EL (cell line): ENCODE measurements at places on chromosomes 3 and 15.

- no peak for DNase-seq
These were observed 29.7 kb downstream of the PLXND1 start for GRCh38 chr3:129576514-129577352.

GRCh38 chr3:62361824-62362223, 11.5 kb downstream of the FEZF2 start:
- DNase-seq, result no peak

DNA sequence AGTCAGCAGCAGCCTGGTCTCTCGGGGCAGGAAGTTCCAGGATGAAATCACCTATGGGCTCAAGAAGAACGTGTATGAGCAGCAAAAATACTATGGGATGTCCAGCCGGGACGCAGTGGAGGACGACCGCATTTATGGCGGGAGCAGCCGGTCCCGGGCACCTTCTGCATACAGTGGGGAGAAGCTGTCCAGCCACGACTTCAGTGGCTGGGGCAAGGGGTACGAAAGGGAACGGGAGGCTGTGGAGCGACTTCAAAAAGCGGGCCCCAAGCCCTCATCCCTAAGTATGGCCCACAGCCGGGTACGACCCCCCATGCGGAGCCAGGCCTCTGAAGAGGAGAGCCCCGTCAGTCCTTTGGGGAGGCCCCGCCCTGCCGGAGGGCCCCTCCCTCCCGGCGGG, 12.1 kb upstream of the APEH start:
- no peak for DNase-seq

DNA sequence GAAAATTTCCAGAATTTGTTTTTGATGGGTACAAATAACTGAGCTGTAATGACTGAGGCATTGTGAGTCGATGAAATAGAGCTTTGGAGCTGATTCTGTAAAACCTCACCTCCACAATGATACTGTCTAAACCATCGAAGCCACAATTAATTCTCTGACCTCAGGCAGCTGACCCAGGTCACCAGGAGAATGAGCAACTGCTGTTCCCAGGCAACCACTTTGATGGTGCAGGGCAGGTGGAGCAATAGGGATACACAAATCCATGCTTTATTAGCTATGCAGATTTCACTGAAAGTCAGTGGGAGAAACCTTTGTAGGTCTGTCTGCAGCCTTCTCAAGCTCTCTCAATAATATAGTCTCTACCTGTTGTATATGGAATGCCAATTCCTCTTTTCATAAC, 204.4 kb downstream of the RYR3 start:
- no peak for DNase-seq

GRCh38 chr3:30282154-30282696, 324.2 kb upstream of the TGFBR2 start:
- peak; percentile 93 for DNase-seq

DNA sequence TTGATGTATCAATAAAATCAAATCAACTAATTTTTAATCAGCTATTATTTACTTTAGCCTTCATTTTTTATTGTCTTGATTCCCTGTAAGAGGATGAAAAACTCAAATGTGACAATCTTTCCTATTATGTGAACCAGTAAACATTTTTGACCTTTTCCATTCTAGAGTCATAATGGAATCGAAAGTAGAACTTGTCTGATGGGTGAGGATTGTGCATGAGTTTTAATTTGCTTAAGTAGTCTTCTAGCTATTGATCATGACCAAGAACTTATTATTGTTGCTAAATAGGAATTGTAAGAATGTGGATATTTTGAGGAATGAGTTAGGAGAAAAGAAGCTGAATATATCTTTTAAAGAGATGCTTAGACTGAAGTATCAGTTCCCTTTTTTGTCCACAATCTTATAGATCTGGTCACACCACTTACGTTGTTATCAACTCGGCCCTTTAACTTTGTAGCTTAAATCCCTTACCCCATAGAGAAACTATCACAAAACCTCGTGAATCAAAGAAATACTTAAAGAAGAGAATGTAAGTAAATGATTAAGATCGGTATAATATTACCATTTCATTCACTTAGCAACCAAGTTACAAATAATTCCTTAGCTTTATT, 147.3 kb downstream of the TP63 start:
- no peak for DNase-seq

DNA sequence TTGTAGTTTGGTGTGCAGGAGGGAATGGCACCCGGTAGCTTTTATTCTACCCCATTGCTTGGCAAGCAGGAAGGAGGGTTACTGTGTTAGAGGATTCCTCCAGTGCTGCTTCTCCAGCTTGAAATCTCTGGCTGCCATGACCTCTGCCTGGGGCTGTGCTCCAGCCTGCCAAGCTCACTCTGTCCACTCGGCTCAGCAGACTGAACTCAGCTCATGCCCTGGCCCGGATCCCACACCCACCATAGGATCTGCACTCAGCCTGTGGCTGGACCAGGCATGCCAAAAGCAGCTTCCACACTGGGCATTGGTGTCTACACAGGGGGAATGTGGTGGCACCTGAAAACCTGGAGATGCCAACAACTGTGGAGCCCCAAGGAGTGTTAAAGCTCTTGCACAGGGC, 26.3 kb downstream of the CLDN16 start:
- no peak for DNase-seq

- peak; percentile 18 for DNase-seq
These were observed 302.0 kb downstream of the DIPK2A start for GRCh38 chr3:144273601-144274000.

DNA sequence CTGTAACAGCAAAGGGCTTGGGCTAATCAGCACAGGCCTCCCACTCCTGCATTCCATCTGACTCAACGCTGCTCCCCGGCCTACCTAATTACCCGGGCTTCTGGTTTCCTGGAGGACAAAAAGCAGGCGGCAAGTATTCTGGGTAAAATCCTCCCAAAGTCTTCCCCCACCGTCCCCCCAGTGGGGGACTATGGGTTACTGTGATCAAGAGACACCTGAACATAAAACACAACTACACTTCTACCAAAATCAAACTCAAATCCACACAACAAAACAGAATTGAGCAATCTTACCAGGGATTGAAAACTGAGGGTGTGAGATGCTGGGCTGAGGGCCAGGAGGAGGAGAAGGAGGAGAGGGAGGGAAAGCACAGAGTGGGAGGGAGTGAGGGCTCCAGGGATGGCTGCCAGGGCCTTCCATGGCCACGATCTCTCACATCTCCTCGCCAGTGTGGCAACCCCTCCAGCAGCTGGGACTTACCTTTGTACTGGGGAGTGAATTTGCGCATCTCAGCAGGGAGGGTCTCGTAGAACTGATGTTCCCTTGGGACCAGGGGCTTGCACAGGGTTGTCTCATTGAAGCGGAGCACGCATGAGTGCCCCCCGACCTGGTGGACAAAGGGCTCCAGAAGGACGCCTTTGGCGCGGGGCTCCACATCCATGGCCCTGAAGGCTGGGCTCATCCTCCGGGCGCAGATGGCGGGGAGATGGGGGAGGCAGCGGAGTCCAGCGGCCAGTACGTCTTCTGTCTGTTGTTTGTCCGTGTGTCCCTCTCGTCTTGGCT, 9.1 kb upstream of the NCKIPSD start:
- DNase-seq, result peak; percentile 88

DNA sequence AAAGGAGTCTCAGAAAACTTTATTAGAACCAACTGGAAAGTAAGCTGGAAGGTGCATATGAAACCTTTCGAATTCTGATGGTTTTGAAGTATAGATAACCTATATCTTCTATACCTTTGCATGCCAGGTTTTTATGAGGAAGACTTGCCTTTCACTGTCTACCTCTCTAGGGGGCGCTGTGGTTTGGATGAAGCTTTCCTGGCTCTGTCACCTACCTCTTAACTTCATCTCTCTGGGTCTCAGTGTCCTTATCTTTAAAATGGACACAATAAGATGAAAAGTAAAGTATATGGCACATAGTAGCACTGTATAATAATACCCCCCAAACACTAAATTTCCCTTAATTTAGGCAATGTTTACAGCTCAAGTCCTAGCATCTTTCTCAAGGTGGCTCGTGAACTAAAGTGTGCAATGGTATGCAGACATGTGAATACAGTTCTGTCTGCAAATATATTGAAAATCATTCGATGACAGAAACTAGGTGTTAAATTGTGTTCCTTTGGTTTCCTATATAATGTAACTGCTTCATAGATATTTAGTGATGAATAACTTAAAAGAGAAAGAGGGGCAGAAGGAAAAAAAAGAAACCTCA, 314.3 kb downstream of the CHST2 start:
- DNase-seq, result no peak

DNA sequence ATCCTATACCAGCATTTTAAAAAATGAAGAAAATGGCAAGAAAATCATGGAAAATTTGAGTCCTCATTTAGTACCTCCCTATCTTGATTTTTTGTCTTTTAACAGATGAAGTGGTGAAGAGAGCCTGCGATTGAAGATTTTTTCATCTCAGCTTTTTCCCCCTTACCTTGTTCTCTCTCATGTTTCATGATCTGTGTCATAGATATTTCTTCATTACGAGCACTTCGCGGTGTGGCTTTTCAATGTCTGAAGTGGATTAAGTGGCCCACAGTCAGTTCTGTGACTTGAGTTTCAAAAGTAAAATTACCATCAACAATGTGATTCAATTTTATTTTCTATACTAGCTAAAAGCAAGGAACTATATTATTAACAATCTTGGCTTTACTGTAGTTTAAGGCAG, 147.2 kb downstream of the FNDC3B start:
- no peak for DNase-seq
